ENCODE measurements at places on chromosomes 6 and 20. TPM values are rescaled to one million over a fixed set of nuclear protein-coding genes. Genes with fewer than 3 reads are reported as not detected.

Gene ADGRG6
- 87.9 TPM for total RNA-seq

Gene DNAH8
- not detected for total RNA-seq

Gene GSTA3
- total RNA-seq = not detected

Gene C20orf204
- 0.40 TPM for total RNA-seq

Gene TRIM31
- 5.1 TPM for total RNA-seq

Gene RUNX2
- 0.30 TPM for total RNA-seq

Gene ZMYND8
- total RNA-seq = 16.5 TPM

Gene MAP3K7
- total RNA-seq = 9.3 TPM

Gene HLA-DRB1
- total RNA-seq = 10.5 TPM

Gene GPSM3
- 9.2 TPM for total RNA-seq

Gene MEP1A
- 0.07 TPM for total RNA-seq

Gene SALL4
- total RNA-seq = 0.37 TPM

Gene KIF6
- total RNA-seq = not detected

Gene LAMA5
- total RNA-seq = 80.8 TPM

Gene SNAI1
- 1.2 TPM for total RNA-seq

Gene THBD
- total RNA-seq = 14.3 TPM

Gene WFDC5
- not detected for total RNA-seq

Gene KCNK15
- total RNA-seq = 0.43 TPM

Gene CHRNA4
- 17.1 TPM for total RNA-seq

Gene MROH8
- 3.4 TPM for total RNA-seq

Gene NTSR1
- total RNA-seq = not detected

Gene PRSS35
- not detected for total RNA-seq
